ENCODE measurements at places on chromosomes 13 and 19.

DNA sequence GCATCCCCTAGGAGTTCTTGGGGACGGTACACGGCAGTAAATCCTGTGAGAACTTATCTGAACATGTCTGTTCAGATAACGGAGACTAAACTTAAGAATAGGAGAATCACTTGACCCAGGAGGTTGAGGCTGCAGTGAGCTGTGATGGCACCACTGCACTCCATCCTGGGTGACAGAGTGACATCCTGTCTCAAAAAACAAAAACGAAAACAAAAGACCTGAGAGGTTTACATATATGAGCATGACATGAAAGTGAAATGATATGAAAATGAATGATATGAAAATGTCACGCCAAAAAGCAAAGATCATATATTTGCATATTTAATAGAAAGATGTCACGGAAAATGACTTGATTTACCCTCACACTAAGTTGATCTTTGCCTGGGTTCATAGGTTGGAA is 5.8 kb downstream of the ZNF175 start:
- no peak for DNase-seq

DNA sequence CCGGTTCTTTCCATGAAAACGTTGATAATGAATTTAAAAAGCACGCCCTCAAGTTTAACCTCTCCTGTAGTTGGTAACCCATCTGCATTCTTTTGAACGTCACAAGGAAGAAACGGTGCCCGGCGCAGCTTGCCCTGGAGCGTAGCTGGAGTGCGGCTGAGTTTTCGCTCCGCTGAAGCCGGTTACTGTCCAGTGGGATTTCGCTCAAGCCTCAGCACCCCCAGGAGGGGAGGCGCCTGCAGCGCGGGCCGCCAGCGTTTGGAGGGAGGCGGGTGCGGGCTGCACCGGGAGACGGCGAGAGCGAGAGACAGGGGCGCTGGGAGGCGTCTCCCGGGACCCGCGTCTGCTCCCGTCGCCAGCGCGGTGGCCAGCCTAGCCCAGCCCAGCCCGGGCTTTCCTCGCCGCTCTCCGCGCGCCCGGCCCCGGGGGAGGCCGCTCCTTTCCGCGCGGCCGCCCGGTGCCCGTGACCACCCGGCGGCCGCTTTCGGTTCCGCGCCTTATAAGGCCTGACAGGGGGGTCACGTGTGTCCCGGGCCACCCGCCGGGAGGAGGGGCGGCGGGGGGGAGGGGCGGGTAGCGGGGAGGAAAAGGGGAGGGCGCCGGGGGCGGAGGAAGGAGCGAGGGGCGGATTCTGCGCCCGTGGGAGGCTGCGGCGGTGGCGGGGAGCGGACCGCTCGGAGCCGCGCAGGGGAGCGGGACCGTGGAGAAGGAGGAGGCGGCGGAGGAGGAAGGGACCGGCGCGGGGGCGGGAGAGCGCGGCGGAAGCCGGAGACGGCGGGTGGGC is 8.3 kb upstream of the DGKH start:
- peak; percentile 87 for DNase-seq

DNA sequence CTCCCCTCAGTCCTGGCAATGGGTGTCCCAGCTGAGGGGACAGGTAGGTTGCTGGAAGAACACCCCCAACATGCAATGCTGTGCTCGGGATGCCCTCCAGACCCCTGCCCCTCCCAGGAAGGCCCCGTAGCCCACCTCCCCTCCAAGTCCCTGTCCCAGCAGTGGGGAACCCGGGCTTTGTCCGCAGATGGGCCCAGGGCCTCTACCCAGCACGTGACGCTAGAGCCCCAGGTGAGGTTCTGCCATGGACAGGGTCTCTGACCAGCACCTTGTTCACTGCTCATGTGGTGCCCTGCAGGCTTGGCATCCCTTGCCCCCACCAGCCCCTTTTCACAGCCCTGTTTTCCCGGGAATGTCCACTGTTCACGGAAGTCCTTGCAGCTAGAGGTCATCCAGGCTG is 220.0 kb upstream of the SGCG start:
- no peak for DNase-seq

DNA sequence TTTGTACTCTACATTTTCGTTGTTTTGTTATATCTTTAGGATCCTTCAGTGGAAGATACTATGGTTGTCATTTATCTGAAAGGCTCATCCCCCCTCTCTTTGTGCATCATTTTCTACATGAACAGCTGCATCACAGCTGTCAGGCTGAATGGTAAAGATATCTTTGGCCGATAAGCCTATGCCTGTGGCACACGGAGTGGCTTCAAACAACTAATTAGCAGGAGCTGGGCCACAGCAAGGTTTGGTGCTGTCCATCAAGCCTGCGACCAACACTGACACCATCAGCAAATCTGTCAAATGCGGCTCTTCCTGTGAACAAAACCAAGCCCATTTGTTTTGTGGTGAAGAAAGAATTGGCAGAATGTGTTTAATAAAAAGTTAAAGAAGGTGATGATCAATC is 334.4 kb downstream of the PCDH9 start:
- DNase-seq: no peak

- no peak for DNase-seq
These were observed 394.3 kb downstream of the PCDH17 start for GRCh38 chr13:58025821-58026220.

Measured in stimulated activated CD4-positive, alpha-beta T cell treated with anti-CD3 and anti-CD28 coated beads, Interleukin-12 subunit alpha, Interleukin-12 subunit beta, amount 100 ng/mL, for 4 hours (primary cell).